IMR-90 (cell line): ENCODE measurements at places on chromosomes 3 and 15.

DNA sequence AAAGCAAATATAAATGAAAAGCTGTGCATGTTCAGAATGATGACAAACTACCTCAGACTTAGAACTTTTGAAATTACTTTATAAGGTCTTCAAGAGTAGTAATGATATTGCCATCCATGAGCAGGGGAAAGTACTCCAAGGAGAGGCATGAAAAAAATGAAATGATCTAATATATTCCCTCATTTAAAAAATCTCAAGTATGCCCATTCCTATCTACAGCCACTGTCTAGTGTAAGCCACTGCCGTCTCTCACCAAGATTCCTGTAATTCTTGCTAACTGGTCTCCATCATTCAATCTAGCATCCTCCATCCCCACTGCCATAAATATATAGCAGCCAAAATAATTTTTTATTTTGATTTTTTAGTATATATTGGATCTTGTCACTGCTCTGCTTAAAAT is 258.8 kb downstream of the PLOD2 start:
- no peak for DNase-seq

DNA sequence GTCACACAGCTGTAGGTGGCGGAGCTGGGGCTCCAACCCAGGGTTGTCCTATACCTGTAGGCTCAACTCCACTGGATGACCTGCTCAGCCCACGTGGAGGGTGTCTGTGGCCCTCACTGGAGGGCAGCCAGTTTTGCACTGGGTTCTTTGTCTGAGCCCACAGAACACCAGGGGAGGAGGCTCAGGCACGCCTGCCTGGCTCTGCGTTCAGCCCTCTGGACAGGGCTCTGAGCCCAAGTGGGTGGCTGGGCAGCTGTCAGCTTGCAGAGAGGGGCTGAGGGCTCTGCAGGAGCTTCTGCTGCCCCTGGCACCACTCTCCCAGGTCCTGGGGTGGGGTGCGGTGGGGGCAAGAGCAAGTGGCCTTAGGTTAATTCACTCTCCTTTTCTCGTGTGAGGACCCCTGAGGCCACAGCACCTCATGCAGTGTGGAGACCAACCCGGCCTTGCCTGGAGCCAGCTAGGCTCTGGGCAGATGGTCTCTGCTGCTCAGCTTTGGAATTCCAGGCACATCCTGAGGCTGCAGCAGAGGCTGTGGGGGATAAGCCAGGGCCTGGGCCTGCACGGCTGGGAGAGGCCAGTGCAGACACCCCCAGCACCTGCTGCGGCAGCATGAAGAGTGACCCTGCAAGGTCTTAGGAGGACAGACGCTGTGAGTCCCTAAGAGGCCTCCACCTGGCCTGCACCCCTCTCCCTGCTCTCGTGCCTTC is 23.5 kb downstream of the DUSP7 start:
- no peak for DNase-seq

GRCh38 chr15:45662375-45662774 is 27.5 kb downstream of the SQOR start:
- no peak for DNase-seq

GRCh38 chr3:129211345-129211744 is 27.6 kb upstream of the CNBP start:
- DNase-seq, result no peak

DNA sequence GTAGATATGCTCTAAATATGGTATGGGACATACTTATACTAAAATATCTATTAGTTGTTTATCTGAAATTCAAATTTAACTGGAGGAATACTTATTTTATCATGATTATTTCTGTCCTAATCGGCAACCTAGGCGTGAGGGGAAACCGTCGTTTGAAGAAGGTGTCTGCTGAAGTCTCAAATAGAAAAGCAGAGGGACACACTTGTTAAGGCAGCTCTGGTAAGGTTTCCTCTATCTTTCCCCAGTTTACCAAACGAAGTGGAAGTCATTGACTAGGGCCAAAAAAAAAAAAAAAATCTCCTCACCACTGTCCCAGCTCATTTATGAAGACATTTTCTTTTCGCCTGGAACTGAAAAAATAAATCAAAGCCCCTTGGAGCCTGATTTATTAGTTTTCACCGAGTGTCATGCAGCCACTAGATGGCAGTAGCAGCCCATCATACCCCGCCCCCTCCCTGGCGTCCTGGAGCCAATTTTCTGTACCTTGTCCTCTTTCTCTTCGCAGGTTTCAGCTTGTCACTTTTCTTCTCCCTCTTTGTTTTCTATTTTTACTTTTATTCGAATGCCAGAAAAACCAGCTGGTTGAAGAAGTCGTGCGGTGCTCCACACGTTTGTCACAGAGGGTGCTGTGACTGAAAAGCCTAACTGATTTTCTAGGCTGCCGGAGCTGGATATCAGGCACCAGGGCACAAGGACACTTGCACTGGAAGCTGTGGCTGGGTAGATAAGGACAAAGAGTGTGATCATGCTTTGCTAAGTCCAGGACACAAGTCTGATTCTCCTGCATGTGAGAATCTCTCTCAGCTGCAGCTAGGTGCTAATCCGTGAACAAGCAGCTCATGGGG is 238.7 kb downstream of the ZPLD1 start:
- DNase-seq, result peak; percentile 21

GRCh38 chr3:40451551-40451950 is 5.6 kb upstream of the RPL14 start:
- DNase-seq, result no peak

DNA sequence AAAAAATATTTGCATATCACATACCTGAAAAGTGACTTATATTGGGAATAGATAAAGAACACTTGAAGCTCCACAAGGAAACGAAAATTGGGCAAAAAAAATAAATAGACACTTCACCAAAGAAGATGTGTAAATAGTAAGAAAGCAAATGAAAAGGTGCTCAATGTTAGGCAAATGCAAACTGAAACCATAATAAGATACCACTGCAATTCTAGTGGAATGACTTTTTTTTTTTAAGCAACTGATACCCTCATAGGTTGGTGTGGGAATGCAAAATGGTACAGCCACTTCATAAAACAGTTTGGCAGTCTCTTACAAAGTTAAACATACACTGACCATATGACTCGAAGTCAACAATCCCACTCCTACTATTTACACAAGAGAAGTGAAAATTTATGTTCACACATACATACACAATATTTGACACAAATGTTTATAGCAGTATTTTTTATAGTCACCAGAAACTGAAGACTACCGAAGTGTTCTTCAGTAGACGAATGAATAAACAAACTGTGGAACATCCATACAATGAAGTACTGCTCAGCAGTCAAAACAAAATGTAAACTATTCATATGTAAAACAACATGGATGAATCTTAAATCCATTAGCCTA is 176.3 kb downstream of the ZMAT3 start:
- no peak for DNase-seq

GRCh38 chr3:37645517-37646380 is 215.9 kb upstream of the CTDSPL start:
- DNase-seq, result no peak

DNA sequence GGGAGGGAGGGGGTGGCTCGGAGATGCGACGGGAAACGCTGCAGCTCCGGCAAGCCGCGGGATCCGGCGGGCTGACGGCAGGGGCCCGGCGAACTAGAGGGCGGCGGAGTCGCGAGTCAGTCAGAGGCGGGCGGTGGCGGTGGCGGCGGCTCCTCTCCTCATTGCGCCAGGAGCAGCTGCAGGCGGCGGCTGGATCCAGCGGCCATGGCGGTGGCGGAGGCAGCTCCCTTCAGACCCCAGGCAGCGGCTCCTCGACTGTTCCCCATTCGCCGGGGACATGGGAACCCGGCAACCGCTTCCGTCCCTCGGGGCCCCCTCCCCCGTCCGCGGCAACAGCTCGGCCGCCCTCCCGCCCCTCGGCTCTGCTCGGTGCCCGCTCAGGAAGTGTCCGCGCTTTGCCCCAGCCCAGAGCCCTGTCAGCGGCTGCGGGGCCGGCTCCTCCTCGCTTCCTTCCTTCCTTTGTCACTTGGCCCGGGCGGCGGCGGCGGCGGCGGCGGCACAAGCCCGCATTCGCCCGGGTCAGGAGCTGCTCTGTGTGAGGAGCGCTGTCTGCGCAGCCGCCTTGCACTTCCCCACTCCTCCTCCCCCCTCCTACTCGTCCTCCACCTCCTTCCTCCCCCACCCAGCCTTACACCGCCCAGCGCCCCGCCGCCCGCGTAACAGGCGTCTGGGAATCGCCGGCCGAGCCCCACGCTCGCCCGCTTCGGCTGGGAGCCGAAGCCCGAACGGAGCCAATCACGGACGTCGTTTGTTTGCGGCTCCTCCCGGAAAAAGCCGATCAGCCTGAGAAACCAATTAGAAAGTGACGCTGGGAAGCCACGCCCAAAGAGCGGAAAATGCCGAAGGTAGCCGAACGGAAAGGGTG is at the start of gene GSK3B:
TSS of gene GSK3B (minus strand) at position 537 of the 865 bp plus-strand sequence. CDS start 1,013 bp downstream, outside the sequence.
- no peak for DNase-seq

DNA sequence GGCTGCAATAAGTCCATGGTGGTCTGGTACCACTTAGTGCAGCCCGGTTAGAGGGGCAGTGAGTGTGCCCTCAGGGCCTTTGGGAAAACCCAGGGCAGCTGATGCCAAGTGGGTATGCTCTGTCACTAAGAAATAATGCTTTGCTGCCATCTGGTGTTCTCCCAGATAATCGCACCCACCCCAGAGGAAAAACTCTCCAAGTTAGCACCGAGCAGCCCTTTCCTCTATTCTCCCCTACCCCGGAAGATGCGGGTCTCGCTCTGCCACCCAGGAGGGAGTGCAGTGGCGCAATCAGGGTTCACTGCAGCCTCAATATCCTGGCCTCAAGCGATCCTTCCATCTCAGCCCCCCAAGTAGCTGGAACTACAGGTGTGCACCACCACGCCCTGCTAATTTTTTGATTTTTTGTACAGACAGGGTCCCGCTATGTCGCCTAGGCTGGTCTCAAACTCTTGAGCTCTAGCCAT is 21.3 kb upstream of the DAPK2 start:
- peak; percentile 44 for DNase-seq

DNA sequence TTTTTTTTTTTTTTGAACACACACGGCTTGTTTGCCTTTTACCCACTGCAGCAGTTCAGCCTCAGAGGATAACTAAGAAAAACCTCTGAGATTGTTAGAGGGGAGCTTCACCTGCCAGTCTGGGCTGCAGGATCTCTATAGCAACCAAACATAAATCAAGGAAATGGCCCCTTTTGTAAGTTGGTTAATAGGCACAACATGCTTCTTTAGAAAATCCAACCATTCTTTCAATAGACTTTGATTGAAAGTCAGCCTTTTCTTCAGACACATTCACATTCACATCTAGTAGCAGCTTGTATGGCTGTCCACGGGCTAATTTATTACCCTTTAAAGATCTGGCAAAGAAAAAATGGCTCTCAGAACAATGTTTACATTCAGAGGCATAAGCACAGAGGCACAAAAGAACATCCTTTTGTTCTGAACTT is 136.6 kb upstream of the RARB start:
- DNase-seq, result no peak

DNA sequence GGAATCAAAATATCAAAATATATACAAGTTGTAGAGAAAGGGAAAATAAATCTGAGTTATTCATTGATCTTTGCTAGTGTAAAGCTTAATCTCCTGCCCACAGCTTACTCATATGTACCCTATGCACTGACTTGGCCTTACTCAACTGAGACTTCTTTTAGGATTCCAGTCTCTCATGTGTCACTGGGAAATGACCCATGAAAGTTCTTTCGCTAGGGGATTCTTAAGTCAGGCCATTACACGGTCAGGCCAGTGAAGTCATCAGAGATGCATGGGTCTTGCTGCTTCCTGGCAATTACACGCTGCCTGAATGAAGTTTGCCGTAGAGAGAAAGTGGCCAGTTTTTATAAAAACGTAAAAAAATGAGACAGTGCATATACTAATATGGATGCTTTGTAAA is 20.7 kb upstream of the LPP start:
- peak; percentile 67 for DNase-seq

- DNase-seq, result peak; percentile 13
Observed at GRCh38 chr3:11727207-11727606, 83.5 kb upstream of the VGLL4 start.

- DNase-seq, result no peak
Observed at GRCh38 chr3:108407886-108408285, 102.5 kb downstream of the MYH15 start.

GRCh38 chr15:46467041-46467440 is 832.2 kb downstream of the SQOR start:
- DNase-seq, result no peak

DNA sequence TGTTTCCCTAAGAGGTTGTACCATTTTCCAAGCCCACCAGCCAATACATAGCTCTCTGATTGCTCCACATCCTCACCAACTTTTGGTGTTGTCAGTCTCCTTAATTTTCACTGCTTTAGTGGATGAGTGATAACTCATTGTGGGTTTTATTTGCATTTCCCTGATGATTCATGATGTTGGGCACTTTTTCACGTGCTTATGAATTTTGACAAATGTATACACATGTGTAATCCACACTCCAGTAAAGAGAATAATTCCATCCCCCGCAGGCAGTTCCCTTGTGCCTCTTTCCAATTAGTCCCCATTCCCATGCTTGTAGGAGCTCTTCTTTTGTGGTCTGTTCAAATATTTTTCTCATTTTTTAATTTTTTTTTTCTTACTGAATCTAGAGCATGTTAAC is 52.4 kb downstream of the ANP32A start:
- peak; percentile 37 for DNase-seq

- no peak for DNase-seq
Observed at GRCh38 chr3:189567322-189567721, 63.9 kb upstream of the TP63 start.

GRCh38 chr3:74301056-74301455 is 313.4 kb downstream of the CNTN3 start:
- DNase-seq, result no peak

DNA sequence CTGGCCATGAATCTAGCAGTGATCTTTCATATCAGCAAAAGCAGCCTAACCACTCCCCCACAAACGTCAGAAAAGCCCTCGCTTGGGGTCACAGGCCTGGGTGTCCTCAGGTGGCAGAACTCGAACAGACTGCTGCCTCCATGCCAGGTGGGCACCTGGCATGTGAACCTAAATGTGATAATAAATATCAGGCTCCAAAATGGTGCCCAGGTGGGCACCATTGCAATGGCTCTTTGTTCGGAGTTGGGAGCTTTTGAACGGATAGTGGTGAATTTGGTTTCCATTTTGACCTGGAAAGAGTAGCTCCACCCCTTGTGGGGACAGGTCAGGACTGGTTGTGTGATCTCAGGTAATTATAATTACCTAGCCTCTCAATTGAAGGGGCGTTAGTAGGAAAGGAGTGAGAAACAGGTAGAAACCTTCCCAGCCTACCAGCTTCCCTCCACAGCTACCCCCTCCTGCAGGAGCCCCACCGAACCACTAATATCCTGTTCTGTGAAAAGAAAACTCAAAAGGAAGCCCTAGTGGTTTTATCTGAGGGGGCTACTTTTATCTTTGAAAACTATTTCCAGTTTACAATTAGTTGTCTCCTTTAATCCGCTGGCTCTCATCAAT is 18.1 kb downstream of the MYO1E start:
- DNase-seq, result no peak
